Activated CD4-positive, CD25-positive, alpha-beta regulatory T cell treated with anti-CD3 and anti-CD28 coated beads, Interleukin-2, amount 50 U/mL, for 16 hours (primary cell): ENCODE measurements at places on chromosomes 16 and 17.

GRCh38 chr17:42458497-42459255 is at the start of gene ATP6V0A1:
Gene ATP6V0A1 (plus strand): TSS chr17:42458878. CDS start chr17:42460895, 2,017 bp downstream.
- DNase-seq: peak; percentile 75

DNA sequence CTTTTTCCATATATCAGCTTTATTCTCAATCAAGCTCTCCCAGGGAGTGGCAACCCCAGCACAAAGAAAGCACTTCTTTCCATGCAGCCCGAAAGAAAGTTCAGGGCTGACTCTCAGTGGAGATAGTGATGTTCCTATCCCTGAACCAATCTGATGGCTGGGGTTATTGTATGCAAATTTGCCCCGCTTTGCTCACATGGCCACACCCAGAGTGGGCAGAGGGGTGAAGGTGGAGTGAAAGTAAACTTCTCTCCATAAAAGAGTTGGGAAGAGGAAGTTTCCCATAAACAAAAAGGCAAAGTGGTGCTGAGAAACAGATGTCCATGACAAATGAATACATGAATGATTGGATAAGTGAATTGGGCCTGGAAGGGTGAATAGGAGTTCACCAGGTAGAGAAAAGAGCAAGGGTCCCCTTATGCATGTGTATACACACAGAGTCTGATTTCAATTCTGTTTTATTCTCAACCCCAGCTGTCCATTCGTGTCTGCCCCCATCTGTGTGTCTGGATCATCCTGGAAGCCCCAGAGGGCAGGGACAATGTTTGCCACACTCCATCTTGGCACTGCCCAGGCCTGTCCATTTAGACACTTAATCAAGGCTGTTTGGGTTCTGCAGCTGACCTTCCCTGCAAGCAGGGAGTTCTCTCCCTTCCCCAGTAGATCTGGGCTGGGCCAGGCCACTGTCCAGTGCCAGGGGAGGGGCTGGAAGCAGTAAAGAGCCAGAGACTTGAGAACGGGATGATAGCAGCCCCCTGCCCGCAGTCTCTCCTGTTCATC is 14.1 kb upstream of the NGFR start:
- no peak for DNase-seq

GRCh38 chr17:75889454-75889853 is 7.3 kb downstream of the TRIM65 start:
- no peak for DNase-seq

- DNase-seq: no peak
Measured at GRCh38 chr17:64706224-64707049, 44.3 kb upstream of the SMURF2 start.
